IMR-90 (cell line): ENCODE measurements at places on chromosomes 4 and X. TPM values are rescaled to one million over a fixed set of nuclear protein-coding genes. Genes with fewer than 3 reads are reported as not detected.

DNA sequence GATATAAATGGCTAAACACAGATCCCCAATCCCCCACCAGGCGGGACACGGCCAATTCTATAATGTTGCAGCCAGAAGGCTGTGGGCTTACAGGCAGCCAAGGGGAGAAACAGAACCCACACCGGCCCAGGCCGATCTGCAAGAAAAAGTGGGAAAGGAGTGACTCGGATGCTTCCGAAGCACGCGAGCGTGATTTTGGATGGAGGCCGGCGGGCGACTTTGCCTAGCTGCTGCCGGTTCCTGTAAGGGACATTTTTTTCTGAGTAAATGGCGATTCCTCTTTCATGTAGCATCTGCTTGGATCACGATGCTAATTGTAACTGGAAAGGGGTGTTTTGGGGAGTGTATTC, 470.2 kb downstream of the PCDH19 start:
- no peaks in the 10 kb centered on the region for H3K36me3 ChIP-seq
- H3K4me1 ChIP-seq = no peaks in the 10 kb centered on the region
- DNase-seq = no peak
- no peak overlapping the region for H3K4me3 ChIP-seq
- no peaks in the 10 kb centered on the region for H3K27me3 ChIP-seq

USP51 gene
- total RNA-seq = 1.1 and 2.0 TPM in 2 replicates

DNA sequence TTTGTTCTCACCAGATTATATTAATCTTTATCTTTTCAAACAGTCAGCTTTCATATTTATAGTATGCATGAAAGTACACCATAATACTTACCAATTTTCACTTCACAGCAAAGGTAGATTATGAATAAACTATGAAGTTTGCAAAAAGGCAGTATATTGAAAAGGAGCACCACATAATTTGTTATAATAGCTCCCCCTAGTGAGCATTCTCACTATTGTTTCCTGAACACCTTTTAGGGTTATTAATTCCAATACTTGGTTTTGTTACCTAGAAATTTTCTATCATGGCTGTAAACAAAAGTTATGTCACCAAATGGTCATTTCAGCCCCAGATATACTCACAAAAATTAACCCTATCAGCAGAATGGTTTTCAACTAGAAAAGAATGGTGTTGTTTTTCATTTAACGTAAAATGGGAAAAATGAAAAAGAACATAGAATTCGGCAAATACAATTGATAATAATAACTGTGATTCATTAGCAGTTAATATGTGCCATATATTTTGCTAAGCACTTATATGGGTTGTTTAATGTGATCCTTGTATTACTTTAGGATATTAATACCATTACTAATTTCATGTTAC, 30.2 kb upstream of the NKX6-1 start:
- no peak overlapping the region for H3K27ac ChIP-seq
- H3K4me1 ChIP-seq = no peaks in the 10 kb centered on the region
- H3K27me3 ChIP-seq = no peaks in the 10 kb centered on the region; the same call in 1 of the 2 replicates
- no peaks in the 10 kb centered on the region for H3K36me3 ChIP-seq
- H3K4me3 ChIP-seq = no peak overlapping the region

GRCh38 chr4:113064244-113064643, 14.8 kb downstream of the ANK2 start:
- H3K27me3 ChIP-seq = peaks cover 2% of the 10 kb centered on the region
- no peaks in the 10 kb centered on the region for H3K36me3 ChIP-seq
- H3K27ac ChIP-seq = no peak overlapping the region

- no peaks in the 10 kb centered on the region for H3K27me3 ChIP-seq
- H3K4me1 ChIP-seq = peaks cover 2% of the 10 kb centered on the region; the same call in 1 of the 2 replicates
- H3K27ac ChIP-seq = no peak overlapping the region
Observed at GRCh38 chrX:133401536-133401935, 13.8 kb downstream of the GPC4 start.

- H3K4me1 ChIP-seq = no peaks in the 10 kb centered on the region
- no peaks in the 10 kb centered on the region for H3K27me3 ChIP-seq
- DNase-seq = no peak
- no peak overlapping the region for H3K27ac ChIP-seq
Observed at GRCh38 chr4:10259976-10260375, 143.4 kb upstream of the WDR1 start.

DNA sequence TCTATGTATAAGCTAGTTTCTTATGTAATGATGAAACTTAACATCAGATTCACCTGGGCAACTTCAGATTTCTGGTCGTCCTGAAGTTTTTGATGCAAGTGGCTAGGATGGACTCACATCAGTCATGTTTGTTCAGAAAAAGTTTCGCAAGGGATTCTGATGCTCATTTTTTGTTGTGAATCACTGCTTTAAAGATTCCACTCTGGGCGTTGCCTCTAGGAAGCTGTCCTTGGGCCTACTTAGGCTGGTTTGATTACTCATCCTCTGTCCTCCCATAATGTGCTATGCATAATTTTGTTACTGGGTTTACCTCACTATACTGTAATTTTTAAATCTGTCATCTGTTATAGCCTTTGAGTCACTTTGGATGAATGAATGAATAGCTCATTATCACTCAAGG, 30.8 kb downstream of the HERC3 start:
- H3K36me3 ChIP-seq = no peaks in the 10 kb centered on the region
- H3K4me1 ChIP-seq = peaks cover 3% of the 10 kb centered on the region
- no peaks in the 10 kb centered on the region for H3K27me3 ChIP-seq
- H3K27ac ChIP-seq = no peak overlapping the region

- no peak overlapping the region for H3K4me3 ChIP-seq
- H3K27me3 ChIP-seq = no peaks in the 10 kb centered on the region
- no peaks in the 10 kb centered on the region for H3K36me3 ChIP-seq
- DNase-seq = peak; percentile 80
- no peaks in the 10 kb centered on the region for H3K4me1 ChIP-seq
- H3K27ac ChIP-seq = no peak overlapping the region
Observed at GRCh38 chr4:118224243-118224829, 128.5 kb downstream of the PRSS12 start.

DNA sequence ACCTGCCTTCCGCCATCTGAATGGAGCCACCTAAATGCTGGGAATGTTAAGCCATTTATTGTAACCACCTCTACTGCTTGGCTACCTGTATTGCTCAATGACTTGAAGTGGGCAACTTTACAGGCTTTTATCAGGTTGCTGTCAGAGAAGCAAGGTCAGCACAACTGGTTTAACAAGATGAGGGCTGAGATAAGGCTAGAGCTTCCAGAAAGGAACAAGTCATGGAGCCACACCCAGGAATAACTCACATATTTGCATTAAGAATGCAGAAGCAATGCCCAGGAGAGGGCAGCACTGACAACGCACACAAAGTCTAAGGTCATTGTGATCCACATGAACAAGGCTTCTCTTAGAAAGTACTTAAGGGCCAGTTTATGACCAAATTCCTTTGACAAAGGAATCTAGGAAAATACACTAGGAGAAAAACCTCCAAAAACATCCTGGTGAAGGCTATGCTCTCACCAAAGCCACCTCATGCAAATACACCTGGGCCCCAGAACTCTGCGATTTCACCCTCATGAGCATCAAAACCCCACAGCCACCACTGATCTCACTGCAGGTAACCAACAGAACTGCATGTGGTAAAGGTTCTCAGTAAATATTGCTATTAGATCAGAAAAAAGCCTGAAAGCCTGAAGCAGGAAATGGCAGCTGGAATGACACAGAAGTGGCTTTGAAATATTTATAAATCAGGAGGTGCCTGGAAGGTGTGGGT, 15.0 kb upstream of the STS start:
- H3K4me1 ChIP-seq = peaks cover 9% of the 10 kb centered on the region
- no peaks in the 10 kb centered on the region for H3K36me3 ChIP-seq
- no peak overlapping the region for H3K27ac ChIP-seq
- H3K27me3 ChIP-seq = no peaks in the 10 kb centered on the region
- no peak overlapping the region for H3K4me3 ChIP-seq

DNA sequence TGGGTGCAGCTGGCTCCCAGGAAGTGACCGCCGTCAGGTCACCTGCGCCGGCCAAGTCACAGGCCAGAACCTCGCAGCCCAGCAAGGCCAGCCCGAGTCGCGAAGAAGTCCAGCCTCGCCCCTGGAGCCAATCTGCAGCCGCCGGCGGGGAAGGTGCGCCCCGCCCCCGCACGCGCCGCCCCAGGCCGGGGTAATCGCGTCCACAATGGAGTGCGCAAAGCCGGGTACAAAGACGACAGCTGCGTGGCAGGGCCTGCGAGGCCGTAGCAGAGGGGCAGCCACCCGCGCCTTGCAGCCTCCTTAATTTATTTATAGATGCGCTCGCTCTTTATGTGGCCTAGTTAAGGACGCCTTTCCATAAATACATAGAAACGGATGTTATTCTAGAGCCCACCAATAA, 139.4 kb upstream of the CPEB2 start:
- peaks cover 8% of the 10 kb centered on the region for H3K27me3 ChIP-seq
- H3K4me3 ChIP-seq = no peak overlapping the region
- H3K4me1 ChIP-seq = no peaks in the 10 kb centered on the region
- H3K27ac ChIP-seq = no peak overlapping the region
- no peaks in the 10 kb centered on the region for H3K36me3 ChIP-seq
- DNase-seq = no peak

- peak overlapping the region; percentile 62; the same call in 1 of the 2 replicates for H3K27ac ChIP-seq
- H3K4me1 ChIP-seq = peaks cover 2% of the 10 kb centered on the region; the same call in 1 of the 2 replicates
- no peaks in the 10 kb centered on the region for H3K27me3 ChIP-seq
- no peak for DNase-seq
- no peak overlapping the region for H3K4me3 ChIP-seq
Observed at GRCh38 chr4:99091216-99091575, 2.6 kb upstream of the ADH5 start.

ALB gene
- total RNA-seq = not detected in 2 replicates

GRCh38 chrX:31590581-31591114, 518.8 kb upstream of the FTHL17 start:
- H3K4me1 ChIP-seq = no peaks in the 10 kb centered on the region
- no peaks in the 10 kb centered on the region for H3K27me3 ChIP-seq
- H3K36me3 ChIP-seq = no peaks in the 10 kb centered on the region
- H3K27ac ChIP-seq = no peak overlapping the region
- H3K4me3 ChIP-seq = no peak overlapping the region

- H3K27me3 ChIP-seq = peaks cover 81% of the 10 kb centered on the region
- H3K36me3 ChIP-seq = no peaks in the 10 kb centered on the region
- H3K27ac ChIP-seq = no peak overlapping the region
- no peak for DNase-seq
Observed at GRCh38 chr4:110616238-110617074, 6.4 kb downstream of the PITX2 start.

- peaks cover 46% of the 10 kb centered on the region for H3K36me3 ChIP-seq
- H3K27ac ChIP-seq = no peak overlapping the region
- no peaks in the 10 kb centered on the region for H3K27me3 ChIP-seq
- peak; percentile 58 for DNase-seq
- no peak overlapping the region for H3K4me3 ChIP-seq
Observed at GRCh38 chr4:118743867-118744266, 58.7 kb downstream of the METTL14 start.

- H3K4me3 ChIP-seq = no peak overlapping the region
- no peak overlapping the region for H3K27ac ChIP-seq
- H3K4me1 ChIP-seq = no peaks in the 10 kb centered on the region
- no peaks in the 10 kb centered on the region for H3K27me3 ChIP-seq
Observed at GRCh38 chr4:70868778-70869177, 29.1 kb upstream of the GRSF1 start.

TCEAL7 gene
- 6.5 and 16.1 TPM in 2 replicates for total RNA-seq

DNA sequence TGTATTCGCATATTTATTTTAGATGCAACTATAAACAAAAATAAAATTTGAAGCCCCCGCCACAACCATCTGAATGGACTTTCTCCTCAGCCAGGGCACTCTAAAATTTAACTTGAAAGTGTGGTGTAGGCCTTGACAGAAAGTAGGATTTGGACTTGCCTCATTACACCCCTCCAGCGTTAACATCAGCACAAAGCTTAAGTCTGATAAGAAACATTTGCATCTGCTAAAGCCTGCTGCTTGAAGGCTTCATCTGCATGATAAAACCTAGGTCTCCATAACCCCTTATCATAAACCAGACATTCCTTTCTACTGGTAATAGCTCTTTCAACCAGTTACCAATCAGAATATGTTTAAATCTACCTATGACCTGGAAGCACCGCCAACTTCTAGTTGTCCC, 1046.5 kb downstream of the FAT4 start:
- DNase-seq = no peak
- no peak overlapping the region for H3K4me3 ChIP-seq
- H3K27me3 ChIP-seq = no peaks in the 10 kb centered on the region
- no peak overlapping the region for H3K27ac ChIP-seq
- H3K4me1 ChIP-seq = no peaks in the 10 kb centered on the region; the same call in 1 of the 2 replicates
- H3K36me3 ChIP-seq = no peaks in the 10 kb centered on the region

- no peaks in the 10 kb centered on the region for H3K36me3 ChIP-seq
- no peaks in the 10 kb centered on the region for H3K4me1 ChIP-seq
- H3K27me3 ChIP-seq = no peaks in the 10 kb centered on the region
- H3K4me3 ChIP-seq = no peak overlapping the region
- no peak overlapping the region for H3K27ac ChIP-seq
- DNase-seq = no peak
Observed at GRCh38 chrX:144275367-144275766, 391.5 kb downstream of the UBE2NL start.

GRCh38 chrX:152989292-152989658, 4.6 kb downstream of the PNMA5 start:
- DNase-seq = peak; percentile 1
- H3K27me3 ChIP-seq = peaks cover 2% of the 10 kb centered on the region; the same call in 1 of the 2 replicates
- H3K4me3 ChIP-seq = no peak overlapping the region

GRCh38 chrX:150202641-150203247, 160.4 kb upstream of the MAMLD1 start:
- peak; percentile 63 for DNase-seq
- H3K27ac ChIP-seq = peak overlapping the region; percentile 16; the same call in 1 of the 2 replicates
- peaks cover 10% of the 10 kb centered on the region for H3K4me1 ChIP-seq
- no peaks in the 10 kb centered on the region for H3K27me3 ChIP-seq
- H3K36me3 ChIP-seq = no peaks in the 10 kb centered on the region

- no peak overlapping the region for H3K27ac ChIP-seq
- DNase-seq = no peak
- H3K4me1 ChIP-seq = no peaks in the 10 kb centered on the region
- H3K4me3 ChIP-seq = no peak overlapping the region
Observed at GRCh38 chr4:27629532-27630225, 769.0 kb downstream of the STIM2 start.

- H3K4me3 ChIP-seq = no peak overlapping the region
- no peaks in the 10 kb centered on the region for H3K27me3 ChIP-seq
- H3K4me1 ChIP-seq = 0 out of 2 replicates have a peak, but pooled peaks cover 2% of the 10 kb centered on the region
- no peak for DNase-seq
- no peaks in the 10 kb centered on the region for H3K36me3 ChIP-seq
Observed at GRCh38 chr4:48799157-48799556, 19.1 kb upstream of the FRYL start.

DNA sequence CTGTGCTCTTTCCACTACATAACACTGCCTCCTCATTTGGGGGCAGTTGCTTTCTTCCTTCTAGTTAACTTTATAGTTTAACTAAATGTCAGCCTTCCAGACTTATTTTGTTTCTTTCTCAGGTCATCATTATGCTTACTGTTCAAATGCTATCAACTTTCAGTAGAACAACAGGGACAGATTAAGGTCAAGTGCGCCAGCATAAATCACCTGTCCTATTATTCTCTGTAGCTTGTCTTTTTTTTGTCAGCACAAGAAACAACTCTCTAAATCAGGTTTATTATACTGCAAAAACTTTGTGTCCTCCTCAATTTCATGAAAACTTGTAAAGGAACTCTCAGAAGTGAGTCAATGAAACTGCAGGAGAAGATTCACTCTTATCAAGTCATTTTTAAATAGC, 19.6 kb downstream of the SPANXA2 start:
- DNase-seq = no peak
- no peaks in the 10 kb centered on the region for H3K27me3 ChIP-seq
- no peak overlapping the region for H3K4me3 ChIP-seq
- H3K27ac ChIP-seq = no peak overlapping the region
- H3K36me3 ChIP-seq = no peaks in the 10 kb centered on the region
